Umbilical cord (tissue), 2 donors: ENCODE measurements at places on chromosomes 6 and 20. TPM values are rescaled to one million over a fixed set of nuclear protein-coding genes. Genes with fewer than 3 reads are reported as not detected.
A peak's percentile ranks its signal among the peaks of the same experiment; 100 is the strongest.

DNA sequence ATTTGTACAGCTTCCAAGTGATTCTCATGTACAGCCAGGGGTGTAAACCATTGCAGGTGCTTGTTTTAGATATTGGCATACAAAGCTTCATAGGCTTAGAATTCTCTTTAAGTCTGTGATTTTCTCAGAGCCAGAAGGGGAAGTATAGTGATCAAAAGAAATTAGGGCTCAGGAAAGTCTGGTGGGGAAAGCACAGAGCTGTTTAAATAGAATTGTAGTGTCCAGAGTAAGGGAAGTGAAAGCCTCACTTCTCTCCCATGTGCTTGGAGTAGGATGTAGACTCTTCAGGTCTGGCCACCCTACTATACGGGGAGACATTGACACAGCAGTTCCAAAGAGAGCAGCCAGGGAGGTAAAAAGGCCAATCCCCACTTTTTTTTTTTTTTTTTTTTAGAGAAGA lies 10.4 kb downstream of the GCNT2 start:
- DNase-seq = no peak

SLC17A3 gene
- 6.7 TPM for total RNA-seq

GRCh38 chr6:147676495-147677199 lies 168.2 kb downstream of the SAMD5 start:
- peak; percentile 16 for DNase-seq

DNA sequence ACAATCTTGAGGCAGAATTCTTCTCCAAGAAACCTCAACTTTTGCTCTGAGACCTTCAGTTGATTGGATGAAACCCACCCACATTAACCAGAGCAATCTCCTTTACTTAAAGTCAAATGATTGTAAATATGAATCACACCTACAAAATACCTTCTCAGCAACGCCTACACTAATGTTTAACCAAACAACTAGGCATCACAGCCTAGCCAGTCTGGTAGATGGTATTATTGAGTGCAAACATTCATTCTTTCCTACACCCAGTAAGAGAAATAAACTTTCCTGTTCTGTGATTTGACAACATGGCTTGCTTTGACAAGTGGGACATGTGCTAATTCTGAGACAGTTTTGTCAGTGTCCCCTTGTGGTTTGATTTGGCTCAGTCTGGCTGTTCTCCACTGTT lies 252.2 kb downstream of the HACE1 start:
- DNase-seq = no peak

ADGRF4 gene
- 7.5 TPM for total RNA-seq

GRCh38 chr6:101226677-101227135 lies 166.8 kb upstream of the GRIK2 start:
- no peak for DNase-seq

- no peak for DNase-seq
Observed at GRCh38 chr6:143187238-143187923, 126.7 kb downstream of the AIG1 start.

DEFB128 gene
- total RNA-seq = not detected

DNA sequence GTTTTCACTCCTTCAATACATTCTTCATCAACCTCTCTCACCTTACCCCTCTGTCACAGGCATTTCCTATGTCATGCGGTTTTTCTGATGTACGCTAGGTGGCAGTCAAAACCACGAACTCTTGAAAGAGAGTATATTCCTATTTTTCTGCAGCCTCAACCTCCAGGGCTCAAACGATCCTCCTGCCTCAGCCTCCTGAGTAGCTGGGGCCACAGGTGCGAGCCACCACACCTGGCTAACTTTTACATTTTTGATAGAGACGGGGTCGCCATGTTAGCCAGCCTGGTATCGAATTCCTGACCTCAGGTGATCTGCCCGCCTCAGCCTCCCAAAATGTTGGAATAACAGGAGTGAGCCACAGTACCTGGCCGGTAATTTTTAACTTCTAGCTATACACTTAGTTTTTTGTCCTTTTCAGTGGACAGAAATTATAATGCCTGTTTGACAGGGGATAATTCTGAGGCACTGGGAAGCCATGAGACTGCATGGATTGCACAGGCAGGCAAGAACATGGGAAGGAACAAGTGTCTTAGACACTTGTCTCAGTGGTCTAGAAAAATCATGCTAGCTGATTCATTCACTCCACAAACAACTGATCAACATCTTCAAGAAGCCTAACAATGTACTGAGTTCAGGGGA lies 22.5 kb upstream of the HFE start:
- peak; percentile 26 for DNase-seq

GRCh38 chr20:10366898-10367692 lies 66.9 kb downstream of the MKKS start:
- peak; percentile 26 for DNase-seq

- peak; percentile 12 for DNase-seq
Observed at GRCh38 chr6:145138469-145139139, 596.7 kb downstream of the EPM2A start.

TJAP1 gene
- 17.6 TPM for total RNA-seq

PM20D2 gene
- total RNA-seq = 23.8 TPM

DNA sequence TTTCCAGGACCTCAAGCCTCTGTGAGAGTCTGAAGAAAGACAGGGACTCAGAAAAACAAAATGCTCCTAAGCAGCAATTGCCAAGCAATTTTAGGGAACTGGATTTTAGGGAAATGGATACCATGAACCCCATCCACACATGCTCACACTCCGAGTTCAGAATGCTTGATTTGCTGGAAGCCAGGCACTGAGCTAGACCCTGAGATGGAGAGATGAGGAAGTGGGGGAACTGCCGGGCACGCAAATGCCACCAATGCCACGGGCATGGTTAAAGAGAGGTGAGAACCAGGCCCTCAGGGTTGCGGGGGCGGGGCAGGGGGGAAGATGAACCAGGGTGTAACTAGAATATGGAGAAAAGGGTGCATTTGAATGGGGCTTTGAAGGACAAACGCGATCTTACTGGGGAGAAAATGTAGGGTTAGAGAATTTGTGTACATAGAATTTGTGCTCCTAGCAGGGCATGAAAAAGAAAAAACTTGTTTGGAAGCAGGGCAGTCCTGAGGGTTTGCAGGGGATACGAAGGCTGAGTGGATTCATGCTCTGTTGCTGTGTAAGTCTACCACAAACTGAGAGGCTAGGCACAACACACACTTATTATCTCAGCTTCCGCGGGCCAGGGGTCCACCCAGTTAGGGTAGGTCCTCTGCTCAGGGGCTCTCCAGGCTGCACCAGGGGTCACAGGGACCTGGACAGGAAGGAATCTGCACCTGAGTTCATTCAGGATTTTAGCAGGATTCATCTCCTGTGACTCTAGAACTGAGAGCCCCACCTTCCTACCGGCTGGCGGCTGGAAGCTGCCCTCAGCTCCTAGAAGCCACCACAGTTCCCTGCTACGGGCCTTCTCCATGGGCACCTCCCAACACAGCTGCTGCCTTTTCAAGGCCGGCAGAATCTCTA lies 108.0 kb downstream of the SNX5 start:
- no peak for DNase-seq

ATP6V1G2 gene
- 3.6 TPM for total RNA-seq

DNA sequence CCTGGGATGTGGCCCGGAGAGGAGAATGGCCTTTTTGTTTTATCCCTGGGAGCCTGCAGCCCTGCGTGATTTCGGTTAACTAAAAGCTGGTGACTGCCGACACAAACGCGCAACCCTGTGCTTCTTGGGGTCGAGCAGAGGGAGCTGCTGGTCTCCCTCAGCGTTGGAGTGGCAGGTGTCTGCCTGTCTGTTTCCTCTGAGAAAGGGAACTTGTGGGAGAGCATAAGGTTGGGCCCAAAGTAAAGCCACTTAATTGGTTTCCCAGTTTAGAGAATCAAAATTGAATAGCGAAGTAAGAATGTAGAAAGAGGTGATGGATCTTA lies 500 bp downstream of the LTV1 start:
- no peak for DNase-seq

EPHA7 gene
- total RNA-seq = 6.7 TPM

- DNase-seq = no peak
Observed at GRCh38 chr6:99611148-99611547, 4.5 kb downstream of the PRDM13 start.

DNA sequence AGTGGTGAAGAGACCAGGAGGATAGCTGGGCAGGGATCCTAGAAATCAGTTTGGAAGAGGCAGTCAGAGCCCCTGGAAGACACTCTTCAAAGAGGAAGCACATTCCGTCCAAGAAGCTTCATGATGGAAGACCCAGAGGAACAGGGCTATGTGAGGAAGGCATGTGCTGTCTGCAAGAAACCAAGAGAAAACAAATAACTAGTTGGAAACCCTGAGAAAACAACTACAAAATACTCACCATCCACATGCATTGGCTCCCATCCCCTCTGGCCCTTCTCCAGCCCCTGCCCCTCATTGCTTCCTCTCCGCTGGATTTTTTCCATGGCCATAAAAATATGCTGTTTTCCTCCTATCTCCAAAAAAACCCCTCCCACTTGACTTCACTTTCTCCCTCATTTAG lies 40.9 kb upstream of the SMOC2 start:
- DNase-seq = no peak

FAM184A gene
- total RNA-seq = 8.7 TPM

GRCh38 chr6:24905483-24905882 lies 30.3 kb downstream of the RIPOR2 start:
- DNase-seq = no peak

- DNase-seq = peak; percentile 71
Observed at GRCh38 chr6:167485186-167485978, 160.5 kb downstream of the TTLL2 start.

FAM162B gene
- total RNA-seq = 2.2 TPM

ADTRP gene
- 2.2 TPM for total RNA-seq

EFCAB8 gene
- 0.96 TPM for total RNA-seq

GRCh38 chr6:104729433-104729832 lies 130.3 kb downstream of the HACE1 start:
- no peak for DNase-seq

DNA sequence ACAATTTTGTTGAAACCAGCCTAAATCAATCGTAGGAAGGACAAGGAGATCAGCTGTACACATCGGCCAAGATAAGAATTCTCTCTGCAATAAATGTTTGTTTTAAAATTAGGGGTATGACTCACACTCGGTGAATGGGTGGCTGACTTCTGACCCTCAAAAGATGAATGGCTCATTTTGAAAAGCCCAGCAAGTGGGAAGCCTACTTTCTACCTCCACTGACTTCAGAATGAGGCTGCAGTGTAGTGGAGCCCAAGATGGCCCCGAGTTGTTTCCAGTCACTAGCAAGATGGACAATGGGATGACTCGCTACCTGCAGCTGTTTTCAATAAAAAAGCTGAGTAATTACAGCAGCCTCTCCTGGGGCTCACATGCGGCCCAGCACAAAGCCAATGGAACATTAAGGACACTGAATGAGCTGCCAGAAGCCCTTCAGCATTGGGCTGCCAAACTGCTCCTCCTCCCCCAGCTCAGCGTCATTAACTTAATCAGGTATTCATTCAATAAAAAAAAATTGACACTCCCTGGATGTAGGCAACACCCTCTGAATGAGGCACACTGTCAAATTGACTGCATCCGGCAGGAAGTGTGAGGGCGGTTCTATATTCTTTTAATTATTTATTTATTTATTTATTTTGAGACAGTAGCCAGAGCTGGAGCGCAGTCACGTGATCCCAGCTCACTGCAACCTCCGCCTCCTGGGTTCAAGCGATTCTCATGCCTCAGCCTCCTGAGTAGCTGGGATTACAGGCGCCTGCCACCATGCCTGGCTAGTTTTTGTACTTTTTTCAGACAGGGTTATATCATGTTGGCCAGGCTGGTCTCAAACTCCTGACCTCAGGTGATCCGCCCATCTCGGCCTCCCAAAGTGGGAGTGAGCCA lies 107.3 kb downstream of the GMPR start:
- DNase-seq = peak; percentile 52

DNA sequence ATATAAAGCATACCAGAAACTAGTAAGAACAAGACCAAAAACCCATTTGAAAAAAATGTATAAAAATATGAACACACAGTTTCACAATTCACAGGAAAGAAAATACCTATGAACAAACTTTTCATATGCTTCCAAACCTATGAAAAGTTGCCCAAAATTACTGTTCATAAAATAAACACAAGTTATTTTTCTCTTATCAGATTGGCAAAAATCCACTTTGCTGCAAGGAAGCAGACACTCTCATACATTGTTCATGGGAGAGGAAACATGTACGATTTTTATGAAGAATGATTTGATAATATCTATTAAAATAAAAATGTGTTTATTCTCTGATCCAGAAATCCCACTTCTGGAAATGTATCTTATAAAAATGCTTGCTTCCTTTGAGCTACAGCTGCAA lies 40.0 kb upstream of the OCSTAMP start:
- no peak for DNase-seq

DNA sequence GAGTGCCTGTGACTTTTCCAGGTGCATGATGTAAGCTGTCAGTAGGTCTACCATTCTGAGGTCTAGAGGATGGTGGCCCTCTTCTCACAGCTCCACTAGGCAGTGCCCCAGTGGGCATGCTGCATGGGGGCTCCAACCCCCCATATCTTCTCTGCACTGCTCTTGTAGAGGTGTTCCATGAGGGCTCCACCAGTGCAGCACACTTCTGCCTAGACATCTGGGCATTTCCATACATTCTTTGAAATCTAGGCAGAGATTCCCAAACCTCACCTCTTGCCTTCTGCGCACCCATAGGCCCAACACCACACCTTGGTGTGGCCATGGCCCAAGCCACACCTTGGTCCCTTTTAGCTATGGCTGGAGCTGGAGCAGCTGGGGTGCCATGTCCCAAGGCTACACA lies 66.3 kb downstream of the VTA1 start:
- no peak for DNase-seq

DNA sequence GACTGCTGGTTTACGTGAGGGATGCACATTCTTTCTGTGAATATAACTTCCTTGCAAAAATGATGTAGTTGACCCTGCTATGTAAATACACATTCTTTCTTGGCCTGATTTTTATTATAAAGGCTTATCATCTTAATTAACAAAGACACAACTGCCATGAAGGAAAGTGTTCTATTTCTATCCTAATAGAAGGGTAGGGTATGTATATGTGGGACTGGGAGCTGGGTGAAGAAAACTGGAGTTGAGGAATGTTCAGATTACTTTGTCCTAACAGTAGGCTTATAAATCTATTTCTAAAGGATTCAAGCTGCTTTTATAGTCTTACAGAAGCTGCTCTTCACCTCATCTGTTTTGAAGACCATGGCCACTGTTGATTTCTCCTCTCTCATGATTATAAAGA lies 76.5 kb upstream of the RGS17 start:
- DNase-seq = no peak

- DNase-seq = no peak
Observed at GRCh38 chr6:255751-256083, 36.6 kb upstream of the DUSP22 start.

- no peak for DNase-seq
Observed at GRCh38 chr20:24891546-24892393, 57.3 kb upstream of the CST7 start.

- peak; percentile 77 for DNase-seq
Observed at GRCh38 chr6:142885182-142885867, 59.7 kb downstream of the HIVEP2 start.
